ENCODE measurements at places on chromosomes 11 and 22.
A peak's percentile ranks its signal among the peaks of the same experiment; 100 is the strongest.

- DNase-seq = no peak
Measured at GRCh38 chr22:50687829-50688228, 15.2 kb downstream of the SHANK3 start.

DNA sequence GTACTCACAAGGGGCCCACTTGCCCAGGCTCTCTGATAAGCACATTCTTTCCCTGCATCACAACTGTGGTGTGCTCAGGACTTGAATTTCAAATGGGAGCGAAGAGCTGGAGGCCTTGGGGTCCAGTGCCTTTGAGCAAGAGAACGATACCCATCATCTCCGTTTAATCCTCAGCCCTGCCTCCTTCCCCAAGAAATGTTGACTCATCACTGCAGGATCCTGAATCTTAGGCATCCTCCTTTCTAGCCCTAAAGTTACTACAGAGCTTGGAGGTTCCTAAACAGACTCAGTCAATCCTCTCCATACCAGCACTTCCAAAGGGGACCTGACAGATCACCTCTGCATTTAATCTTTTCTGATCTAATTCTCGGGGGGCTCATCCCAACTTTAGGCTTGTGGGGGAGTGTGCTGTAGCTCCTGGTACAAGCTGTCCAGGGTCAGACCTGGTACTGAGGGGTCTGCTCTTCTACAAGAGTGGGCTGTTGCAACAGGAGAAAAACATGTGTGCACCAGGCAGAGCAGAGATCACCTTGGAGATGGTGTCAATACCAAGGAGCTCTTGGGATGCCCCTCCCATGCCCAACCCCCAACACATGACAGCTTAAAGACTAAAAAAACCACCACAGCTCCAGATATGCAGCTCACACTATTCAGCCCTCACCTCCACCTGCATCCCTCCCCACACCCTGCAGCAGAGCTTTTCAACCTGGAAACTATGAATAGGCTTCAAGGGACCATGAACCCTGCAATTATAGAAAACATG, 3.9 kb upstream of the PRG2 start:
- DNase-seq = no peak

DNA sequence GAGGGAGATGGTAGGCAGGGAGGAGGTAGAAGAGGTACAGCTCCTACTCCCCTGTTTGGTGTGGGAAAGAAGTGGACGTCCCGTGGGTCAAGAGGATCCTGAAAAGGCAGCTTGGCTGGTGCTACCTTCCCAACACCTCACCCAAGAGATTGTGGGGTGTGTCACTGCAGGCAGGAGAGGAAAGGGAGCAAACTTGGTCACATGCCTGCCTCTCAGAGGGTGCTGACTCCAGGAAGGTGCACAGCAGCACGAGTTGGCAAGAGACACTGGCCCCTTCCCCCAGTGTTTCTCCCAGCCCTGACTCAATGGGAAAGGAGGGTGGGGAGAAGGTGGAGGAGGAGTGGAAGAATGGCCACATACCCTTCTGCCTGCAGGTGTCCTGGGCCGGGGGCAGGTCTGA, 99.6 kb downstream of the CSNK2A3 start:
- DNase-seq = no peak

- no peak for DNase-seq
Measured at GRCh38 chr11:69578167-69578566, 62.8 kb upstream of the CCND1 start.

DNA sequence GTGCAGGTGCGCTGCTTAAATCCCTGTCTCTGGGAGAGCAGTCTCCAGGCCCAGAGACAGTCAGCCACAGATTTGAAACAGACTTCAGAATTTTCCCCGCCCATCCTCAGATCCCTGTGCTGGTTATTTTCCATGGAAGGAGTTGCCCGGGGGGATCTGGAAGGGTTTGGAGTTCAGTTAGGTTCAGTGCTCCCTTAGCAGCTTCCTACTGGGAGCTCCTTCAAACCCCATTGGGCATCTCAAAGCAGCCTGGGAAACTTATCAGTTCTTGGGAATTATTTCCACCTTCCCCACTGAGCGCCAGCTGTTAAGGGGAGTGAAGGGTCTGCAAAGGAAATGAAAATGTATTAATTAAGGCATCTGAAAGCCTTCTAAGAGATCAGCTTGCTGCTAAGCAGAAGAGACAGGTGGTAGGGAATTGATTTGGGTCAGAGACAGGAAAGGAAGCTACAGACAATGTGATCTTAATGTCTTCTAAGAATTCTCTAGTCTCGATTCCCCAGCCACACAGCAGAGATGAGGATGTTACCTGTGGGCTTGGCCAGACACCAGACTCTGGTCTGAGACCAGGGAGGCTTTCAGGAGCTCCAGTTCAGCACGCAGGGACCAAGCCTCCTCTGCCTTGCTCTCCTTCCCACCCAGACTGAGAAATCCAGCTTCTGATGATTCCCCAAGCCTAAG, 106.2 kb upstream of the TBCEL start:
- no peak for DNase-seq

DNA sequence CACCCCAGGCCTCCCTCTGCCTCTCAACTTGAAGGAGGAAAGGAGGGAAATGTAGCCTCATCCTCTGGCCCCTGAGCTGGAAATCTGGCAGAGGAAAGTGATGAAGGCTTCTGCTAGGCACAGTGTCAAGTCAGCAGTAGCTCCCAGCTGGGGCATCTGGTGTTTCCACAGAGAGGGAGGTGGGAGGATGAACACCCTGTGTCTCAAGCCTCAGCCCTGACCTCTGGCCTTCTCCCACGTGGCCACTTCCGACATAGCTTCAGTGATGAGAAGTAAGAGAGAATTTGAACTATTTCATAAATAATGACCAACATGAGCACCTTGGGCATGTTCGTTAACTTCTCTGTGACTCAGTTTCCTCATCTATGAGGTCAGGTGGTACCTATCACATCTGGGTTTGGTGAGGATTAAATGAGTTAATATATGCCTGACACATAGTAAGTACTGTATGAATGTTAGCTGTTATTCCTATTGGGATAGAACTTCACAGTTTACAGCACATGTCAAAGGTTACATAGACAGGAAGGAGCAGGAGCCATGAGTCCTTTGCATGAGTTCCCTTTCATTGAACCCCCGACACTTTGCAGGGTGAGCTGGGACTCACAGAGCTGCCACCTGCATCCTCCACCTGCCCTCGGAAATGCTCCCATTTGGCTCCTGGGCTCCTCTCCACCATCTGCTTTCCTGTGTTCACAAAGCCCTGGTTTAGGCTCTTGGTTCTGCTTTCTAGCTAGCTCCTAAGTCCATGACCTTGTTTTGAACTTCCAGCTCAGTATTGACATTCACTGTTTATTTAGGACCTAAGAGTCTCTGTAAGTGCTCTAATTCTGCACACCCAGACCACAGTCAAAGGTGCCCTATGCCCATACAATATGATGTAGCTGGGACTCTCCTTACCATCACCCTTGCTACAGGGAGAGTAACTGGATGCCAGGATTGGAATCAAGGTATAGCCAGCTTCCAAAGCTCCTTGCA, 61.7 kb downstream of the CSNK2A3 start:
- no peak for DNase-seq

- DNase-seq = no peak
Measured at GRCh38 chr11:17650127-17650911, 69.1 kb upstream of the MYOD1 start.

DNA sequence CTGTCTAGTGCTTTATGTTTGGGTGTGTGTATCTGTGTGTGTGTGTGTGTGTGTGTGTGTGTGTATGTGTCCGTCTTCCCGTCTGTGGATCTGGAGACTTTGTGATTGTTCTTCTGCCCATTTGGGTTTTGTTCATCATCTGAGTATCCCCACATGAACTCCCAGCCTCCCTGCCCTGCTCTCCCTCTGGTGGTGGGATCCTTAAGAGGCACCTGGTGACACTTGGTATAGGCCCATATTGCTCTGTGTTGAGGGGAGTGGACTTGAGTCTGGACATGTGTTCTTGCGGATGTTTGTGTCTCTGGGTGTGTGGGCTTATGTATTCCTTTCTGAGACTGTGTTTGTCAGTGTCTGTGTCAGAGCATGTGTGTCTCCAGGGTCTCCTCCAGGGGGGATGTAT, 15.3 kb downstream of the RCOR2 start:
- DNase-seq = no peak

DNA sequence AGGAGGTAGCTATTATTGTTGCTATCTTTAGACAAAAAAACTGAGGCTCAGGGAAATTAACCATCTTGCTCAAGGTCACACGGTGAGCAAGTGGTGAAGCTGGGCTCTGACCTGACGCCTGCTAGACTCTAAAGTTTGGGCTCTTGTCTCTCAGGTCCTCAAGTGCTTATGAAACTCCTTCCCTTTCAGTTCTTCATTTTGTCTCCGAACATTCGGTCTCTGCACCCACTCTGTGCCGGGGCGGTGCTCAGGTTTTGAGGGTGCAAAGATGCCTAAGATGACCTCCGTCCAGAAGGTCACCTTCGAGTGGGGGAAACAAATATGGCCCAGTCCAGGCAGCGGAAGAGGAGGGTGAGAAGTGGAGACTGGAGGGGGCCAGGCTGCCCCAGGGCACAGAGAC, 16.0 kb downstream of the OVOL1 start:
- no peak for DNase-seq

DNA sequence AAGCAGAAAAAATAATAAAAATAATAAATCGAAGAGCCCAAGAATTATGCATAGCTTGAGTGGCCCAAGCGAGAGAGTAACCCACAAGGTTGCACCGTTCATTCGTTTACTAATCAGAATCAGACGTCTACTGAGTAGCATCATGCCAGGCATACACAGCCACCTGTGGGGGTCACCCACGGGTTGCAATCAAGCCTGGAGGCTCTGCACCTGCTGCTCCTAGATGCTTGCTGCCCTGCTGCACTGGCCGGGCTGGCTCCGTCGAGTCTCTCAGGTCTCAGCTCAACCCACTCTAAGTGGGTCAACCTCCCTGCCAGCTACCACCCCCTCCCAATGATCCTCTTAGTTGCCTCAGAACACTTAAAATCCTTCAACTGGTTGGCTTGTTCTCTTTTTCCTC, 2.0 kb upstream of the TESMIN start:
- DNase-seq = no peak

DNA sequence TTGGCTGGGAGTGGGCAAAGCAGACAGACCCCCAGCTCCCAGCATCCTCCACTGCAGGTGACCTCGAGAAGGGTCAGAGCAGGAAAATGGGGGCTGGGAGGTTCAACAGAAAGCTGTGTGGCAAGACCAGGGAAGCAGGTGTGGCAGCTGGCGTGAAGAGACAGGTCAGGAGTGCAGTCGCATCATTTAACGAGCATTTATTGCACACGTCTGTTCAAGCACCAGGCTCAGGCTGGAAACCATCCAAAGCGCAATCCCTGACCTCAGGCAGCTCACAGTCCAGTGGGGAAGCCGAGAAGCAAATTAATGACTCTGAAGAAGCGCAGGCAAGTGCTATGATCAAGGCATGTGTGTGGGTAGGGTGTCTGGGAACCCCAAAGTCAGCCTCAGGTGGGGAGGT, 7.4 kb downstream of the SLC25A45 start:
- DNase-seq = no peak

GRCh38 chr22:29072193-29072978, 449 bp upstream of the KREMEN1 start:
- DNase-seq = peak; percentile 85

DNA sequence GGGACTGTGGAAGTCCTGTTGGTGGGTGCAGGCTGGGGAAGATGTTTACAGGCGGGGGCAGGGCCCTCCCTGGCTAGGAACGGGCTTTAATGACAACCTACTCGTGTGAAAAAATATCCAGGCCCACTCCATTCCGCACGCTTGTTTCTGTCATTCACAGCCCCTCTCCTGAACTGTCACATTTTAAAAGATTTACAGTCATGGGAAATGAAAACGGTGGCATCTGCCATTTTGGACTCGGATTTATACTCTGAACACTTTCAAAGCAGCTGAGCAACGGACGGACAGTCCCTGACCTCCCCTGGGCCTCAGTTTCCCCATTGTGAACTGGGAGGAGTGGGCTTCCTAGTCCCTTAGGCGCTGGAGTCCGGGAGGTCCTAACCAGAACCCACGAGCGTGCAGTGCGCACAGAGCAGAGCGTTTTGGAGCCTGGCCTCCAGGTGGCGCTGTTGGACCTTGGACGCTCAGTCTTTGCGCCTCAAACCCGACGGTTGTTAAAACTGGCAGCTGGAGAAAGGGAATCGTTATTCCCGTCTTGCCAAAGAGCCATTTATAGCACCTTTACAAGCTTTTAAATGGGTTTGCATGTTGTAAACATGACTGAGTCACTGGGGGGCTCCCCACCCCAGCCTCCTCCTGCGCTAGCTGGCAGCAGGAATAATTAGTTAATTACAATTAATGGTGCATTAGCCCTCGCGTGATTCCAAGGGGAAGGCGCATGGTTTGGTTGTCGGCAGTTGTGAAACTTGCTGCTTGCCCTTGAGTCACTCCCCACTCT, 75.3 kb downstream of the FBLN1 start:
- peak; percentile 77 for DNase-seq

GRCh38 chr11:1776944-1777715, 13.4 kb upstream of the CTSD start:
- DNase-seq = no peak

- DNase-seq = no peak
Measured at GRCh38 chr22:48429446-48430020, 1398.1 kb downstream of the BRD1 start.

DNA sequence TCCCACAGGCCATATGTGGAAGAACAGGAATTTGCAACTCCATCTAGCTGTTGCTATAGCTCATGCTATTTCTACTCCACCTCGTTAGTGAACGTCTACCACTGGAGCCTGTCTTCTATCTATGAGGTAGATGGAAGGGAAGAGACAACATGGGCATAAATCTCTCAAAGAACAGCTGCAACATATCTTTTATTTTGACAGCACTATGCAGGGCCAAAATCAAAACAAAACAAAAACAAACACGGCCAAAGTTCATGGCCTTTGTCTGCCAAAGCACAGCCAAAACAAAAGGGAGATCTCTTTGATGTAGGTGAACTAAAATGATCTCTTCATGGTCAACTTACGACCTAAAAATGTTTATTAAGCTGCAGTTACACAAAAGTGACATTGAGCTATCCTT, 215.2 kb upstream of the MPPED2 start:
- DNase-seq = no peak

DNA sequence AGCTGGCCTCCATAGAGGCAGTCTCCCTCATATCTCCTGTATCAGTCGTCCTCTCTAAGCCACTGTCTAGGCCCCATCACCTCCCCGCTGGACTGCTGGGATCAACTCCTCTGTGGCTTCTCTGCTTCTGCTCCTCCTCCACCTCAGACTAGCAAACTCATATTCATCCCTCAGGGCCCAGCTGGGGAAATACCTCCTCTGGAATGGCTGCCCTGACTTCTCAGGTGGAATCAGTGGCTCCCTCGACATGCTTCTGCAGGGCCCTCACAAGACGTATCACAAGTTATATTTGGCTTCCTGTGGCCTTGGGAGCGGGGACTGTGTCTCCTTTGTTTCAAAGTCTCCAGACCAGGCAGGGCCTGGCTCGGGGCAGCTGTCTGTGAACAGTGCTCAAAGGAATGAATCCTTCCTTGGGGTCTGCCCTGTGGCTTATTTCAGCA, 10.0 kb downstream of the SLC29A2 start:
- no peak for DNase-seq

GRCh38 chr11:78061921-78062311, 1.7 kb upstream of the THRSP start:
- DNase-seq = no peak

- no peak for DNase-seq
Measured at GRCh38 chr11:87539596-87539995, 501.9 kb downstream of the TMEM135 start.
